ENCODE measurements at places on chromosomes 12 and 14.

GRCh38 chr12:123879101-123879500 is 93.5 kb downstream of the CCDC92 start:
- DNase-seq: no peak

GRCh38 chr12:10018386-10018785 is 8.0 kb downstream of the CLEC12B start:
- no peak for DNase-seq

- no peak for DNase-seq
These were observed 59.1 kb upstream of the OTOGL start for GRCh38 chr12:80040075-80040738.

DNA sequence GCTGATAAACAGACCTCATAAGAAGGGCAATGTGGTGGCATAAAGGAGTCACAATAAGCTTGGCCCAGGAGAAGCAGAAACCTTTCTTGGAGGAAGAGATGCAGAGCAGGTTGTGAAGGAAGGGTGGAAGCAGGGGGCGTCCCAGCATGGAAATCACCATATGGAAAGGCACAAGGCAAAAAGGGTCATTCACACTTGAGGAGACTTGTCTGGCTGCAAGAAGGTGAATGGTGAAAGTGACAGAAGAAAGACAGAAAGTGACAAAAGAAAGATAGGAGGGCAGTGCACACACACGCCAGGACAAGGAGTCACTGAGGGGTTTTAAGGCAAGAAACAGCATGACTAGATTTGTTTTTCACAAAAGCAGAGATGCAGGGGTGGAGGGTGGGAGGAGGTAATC is 38.3 kb downstream of the GALNT4 start:
- no peak for DNase-seq

- no peak for DNase-seq
These were observed 13.8 kb downstream of the NFKBIA start for GRCh38 chr14:35390577-35391387.

- no peak for DNase-seq
These were observed 465.4 kb downstream of the FSCB start for GRCh38 chr14:44041700-44042099.

DNA sequence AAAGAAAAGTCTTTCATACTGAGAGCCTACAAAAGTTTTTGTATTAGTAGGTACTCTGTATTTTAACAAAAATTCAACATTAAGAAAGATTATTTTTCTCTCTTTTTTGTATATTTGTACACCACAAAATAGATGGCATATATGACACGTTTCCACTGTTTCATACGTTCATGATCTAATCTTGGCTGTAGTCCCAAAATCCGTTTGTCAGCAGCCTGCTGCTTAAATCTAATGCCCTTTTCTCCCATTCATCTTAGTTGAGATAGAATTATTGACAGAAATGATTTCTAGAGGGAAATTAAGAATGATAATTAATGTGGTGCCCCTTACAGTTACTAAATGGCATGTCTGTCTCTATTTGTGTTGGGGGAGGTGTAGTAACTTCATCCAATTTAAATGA is 140.7 kb upstream of the NOVA1 start:
- DNase-seq: no peak

DNA sequence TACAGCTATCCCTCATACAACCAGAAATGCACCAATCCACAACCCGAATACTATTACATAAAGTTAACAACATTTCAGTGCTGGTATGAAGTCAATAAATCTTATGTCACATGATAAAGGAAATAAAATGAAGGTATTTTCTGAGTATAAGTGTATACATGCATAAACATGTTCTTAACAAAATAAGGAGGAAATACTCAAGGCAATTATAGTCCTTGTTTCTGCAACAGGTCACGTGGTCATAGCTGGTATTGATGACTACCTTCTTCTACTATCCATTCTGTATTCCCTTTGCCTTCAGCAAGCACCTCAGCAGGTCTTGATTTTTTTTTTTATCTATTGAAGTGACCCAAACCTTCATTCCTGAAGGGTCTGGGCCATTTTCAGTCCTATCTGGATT is 675.6 kb downstream of the RPL10L start:
- no peak for DNase-seq

GRCh38 chr12:58794859-58795258 is 125.4 kb downstream of the LRIG3 start:
- DNase-seq: no peak

- peak; percentile 95 for DNase-seq
These were observed 8.5 kb upstream of the LTBP2 start for GRCh38 chr14:74620497-74620921.

DNA sequence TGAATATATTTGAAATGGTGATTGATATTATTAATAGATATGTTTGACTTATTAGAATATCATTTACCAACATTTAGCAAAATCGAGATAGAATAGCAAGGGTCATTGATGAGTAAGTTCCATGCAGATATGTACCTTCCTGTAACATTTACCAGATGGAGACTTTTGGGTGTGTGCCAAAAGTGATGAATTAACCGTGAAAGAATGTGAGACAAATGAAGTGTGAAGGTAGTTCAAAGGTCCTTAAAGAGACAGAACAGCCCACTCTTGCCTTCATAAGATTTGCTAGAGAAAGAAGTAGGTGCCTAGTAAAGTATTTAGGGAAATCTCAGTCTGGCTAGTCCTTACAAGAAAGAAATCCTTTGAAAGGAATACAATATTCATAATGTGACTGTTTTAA is 45.5 kb downstream of the FGD4 start:
- DNase-seq: peak; percentile 95

- no peak for DNase-seq
These were observed 8.4 kb downstream of the STYX start for GRCh38 chr14:52738409-52738808.

DNA sequence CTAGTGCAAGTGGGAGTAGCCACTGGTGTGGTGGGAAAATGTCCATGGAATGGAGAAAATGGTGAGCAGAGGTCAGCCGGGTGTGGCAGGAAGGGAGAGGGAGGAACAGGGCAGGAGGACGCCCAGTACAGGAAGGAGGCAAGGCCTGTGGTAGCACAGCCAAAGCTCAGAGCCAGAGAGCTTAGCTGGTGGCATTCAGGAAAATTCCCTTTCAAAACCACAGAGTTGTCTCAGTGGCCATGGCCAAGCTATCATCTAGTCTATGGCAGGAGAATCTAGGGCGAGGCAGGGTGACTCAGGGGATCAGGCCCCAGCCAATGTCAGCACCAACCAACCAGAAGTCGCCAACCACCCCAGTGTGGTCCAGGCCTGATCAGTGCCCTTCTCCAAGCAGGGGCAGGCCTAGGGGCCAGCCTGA is 67.7 kb upstream of the DDX11 start:
- peak; percentile 29 for DNase-seq

DNA sequence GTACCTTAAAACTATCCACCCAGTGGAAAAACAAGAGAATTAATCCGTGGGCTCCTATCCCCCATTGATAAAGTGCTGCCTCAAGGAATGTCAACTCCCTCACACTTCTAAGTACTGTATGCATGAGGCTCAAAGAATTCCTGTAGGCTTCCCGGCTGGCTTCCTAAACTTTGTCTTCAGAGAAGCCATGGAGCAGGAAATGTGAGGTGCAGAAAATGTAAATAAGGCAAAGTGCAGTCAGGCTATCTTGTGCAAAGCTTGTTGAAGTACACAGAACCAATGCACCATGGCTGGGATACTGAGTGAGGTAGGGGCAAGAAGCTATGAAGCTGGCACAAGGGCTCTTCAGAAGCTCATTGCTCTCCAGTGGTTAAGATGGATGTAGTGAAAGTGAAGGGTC is 611.0 kb downstream of the FSCB start:
- no peak for DNase-seq

DNA sequence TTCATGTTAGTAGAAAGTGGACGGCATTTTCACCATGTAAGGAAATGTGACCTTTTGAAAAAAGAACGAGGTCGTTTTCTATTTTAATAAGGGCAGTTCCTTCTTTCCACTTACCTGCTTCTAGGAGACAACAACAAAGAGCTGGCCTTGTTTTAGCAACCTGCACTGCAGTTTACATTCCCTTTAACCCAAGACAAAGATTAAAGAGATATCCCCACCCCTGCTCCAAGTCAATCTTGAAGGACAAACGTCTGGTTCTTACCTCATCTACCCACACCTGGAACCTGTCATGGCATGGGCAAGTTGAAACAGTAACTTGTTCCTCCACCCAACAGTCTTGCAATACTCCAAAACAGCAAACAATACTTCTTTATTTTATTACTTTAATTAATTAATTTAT is 32.7 kb downstream of the ZCCHC8 start:
- DNase-seq: no peak

GRCh38 chr12:873954-874353 is 75.5 kb downstream of the RAD52 start:
- DNase-seq: no peak

- DNase-seq: peak; percentile 75
These were observed 24.6 kb downstream of the TPCN1 start for GRCh38 chr12:113245695-113246477.

DNA sequence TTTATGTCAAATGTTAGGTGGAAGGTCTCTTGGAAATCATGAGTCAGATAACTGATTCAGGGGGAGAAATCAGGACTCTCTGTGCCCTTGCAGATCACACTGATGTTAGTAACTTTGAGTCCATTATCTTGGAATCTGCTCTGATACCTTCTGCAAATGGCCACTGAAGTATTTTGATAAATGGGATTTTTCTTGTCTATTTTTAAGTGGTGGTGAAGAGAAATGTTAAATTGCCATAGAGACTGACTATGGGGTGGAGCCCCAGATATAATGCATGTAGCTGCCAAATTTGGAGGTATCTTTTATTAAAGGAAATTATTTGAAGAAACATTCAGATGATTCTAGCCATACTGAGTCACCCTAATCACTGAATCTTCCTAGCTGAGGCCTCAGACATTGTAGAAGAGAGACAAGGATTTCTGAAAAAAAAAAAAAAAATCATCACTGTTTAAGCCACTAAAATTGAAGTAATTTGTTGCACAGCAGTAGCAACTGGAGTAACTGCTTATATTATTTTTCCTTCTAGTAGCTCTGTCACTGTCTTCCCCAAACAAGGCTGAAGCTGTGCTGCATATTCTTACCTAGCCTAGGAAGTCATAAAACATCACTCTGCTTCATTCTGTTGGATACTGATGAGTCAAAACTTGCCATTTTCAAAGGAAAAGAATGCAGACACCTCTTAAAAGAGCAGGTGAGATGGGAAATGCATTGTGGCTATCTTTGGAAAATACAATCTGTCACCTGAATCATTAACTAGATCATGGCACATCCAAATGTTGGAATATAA is 36.0 kb upstream of the CLEC14A start:
- DNase-seq: no peak

DNA sequence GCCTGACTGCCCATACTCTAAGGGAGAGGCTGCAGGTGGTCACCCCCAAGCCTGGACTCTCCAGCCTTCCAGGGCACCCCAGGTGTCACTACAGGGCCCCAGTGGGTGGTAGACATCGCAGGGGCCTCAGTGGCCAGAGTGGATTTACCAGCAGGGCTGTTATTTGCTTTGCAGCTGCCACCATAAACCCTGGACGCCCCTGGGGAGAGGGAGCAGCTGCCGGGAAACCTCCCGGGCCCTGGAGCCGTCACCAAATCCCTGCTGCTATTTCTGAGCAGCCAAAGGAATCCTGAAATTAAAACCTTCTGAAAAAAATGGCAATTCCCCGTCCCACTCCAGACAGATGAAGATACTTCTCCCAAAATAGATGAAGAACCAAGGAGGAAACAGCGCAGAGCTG is 13.9 kb downstream of the TMEM119 start:
- no peak for DNase-seq

DNA sequence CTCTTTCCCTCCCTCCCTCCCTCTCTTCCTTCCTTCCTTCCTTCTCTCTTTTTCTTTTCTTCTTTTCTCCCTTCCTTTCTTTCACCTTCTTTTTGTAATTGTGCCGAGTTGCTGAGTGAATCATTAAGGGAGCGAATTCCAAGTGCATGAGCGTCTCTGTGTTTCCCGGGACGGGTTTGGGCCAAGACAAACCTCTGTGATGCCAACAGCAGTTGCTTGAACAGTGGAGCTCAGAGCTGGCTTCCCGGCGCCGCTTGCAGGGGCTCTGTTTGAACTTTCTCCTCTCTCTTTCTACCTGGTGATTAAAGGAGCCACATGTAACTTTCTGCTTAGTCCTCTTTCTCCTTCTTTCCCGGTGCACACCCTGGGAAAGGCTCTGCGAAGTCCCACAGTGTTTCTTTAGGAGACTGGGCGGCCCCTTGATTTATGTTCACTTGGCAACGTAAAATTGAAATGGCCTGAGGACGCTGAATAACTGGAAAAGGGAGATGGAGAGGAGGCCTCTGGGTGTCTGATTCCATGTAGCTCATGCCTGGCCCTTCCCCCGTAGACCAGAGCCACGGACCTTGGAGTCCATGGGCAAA is 33.7 kb upstream of the MAP1LC3B2 start:
- no peak for DNase-seq

DNA sequence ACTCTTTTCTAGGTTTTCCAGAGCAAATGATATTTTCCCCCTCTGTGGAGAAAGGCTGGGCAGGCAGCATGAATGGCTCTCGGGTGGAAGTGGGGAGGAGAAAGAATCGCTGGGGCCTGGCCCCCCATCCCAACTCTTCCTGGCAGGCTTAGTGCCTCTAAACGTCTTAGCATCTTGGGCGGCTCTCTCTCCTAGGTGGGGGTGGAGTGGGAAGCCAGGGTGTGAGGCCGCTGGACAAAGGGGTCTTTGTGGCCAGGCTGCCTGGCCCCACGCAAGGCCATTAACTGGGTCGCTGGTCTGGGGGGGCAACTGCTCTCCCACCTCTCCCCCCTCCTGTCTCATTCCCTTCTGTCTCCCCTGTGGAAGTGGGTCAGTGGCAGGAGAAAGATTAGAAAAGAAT is 4.7 kb downstream of the LRP1-AS start:
- DNase-seq: no peak

DNA sequence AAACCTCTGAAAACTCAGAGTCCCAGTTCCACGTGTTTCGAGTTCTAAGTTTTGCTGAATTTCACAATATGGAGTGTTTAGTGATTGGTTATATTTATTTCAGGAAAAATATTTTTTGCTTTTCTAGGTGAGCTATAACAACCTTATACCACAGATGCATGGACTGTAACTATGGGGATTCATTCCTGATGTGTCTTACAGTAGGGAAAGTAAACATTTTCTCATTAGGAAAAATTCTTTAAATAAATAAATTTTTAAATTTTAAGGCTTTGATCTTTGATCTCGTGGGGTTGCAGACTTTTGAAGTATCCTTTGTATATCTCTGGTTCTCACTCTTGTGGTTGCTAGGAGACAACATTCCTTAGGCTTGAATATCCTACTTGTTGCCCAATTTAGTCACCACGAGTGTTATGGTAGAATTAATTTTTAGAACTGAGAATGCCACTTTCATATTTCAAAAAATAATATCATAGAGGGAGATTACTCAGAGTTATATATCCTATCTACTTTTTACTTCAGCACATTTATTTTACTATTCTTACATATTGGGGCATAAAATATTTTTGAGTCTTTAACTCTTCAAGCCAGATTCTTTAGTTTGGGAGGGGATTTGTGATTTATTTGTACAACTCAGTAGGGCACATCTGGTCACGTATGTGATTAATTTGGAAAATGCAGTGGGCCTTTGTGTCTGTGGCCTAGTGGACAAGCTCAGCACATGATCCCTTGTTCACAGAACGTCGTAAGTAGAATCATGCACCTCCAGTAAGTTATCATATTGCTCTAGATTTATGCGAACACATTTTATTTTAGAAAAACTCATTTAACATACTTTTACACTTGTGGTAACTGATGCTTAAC is 224.0 kb downstream of the TTC6 start:
- DNase-seq: peak; percentile 7

- DNase-seq: no peak
These were observed 89.1 kb upstream of the CNOT2 start for GRCh38 chr12:70154087-70154638.

- no peak for DNase-seq
These were observed 14.5 kb upstream of the KICS2 start for GRCh38 chr12:64236549-64236948.

- no peak for DNase-seq
These were observed 50.3 kb upstream of the TRIM9 start for GRCh38 chr14:51145246-51145645.

All from epithelial cell of proximal tubule (primary cell).